ENCODE measurements at places on chromosomes 3 and 15.

GRCh38 chr3:52784021-52784621 lies 6.7 kb downstream of the ITIH1 start:
- no peak for DNase-seq

GRCh38 chr3:89411201-89411600 lies 303.8 kb downstream of the EPHA3 start:
- no peak for DNase-seq

DNA sequence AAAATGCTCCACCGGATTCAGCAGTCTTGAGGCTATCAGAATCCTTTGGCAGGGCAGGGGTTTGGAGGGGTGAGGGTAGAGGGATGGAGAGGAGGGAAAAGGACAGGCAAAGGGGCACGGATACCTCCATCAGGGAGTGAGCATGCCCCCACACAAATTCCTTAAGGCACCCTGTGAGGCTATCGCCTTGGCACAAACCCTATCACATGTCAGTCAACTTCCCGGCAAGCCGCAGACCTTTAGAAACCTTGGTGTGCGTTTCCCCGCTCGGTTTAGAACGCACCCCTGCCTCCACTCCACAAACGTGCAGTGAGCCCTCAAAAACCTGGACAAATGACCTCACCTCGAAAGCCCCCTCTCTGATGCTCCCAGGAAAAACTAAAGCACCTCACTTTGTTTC lies 422 bp upstream of the SETMAR start:
- no peak for DNase-seq

GRCh38 chr3:23128655-23129054 lies 74.5 kb upstream of the UBE2E2 start:
- DNase-seq: no peak

- no peak for DNase-seq
Measured at GRCh38 chr15:34944936-34945335, 24.6 kb downstream of the AQR start.

DNA sequence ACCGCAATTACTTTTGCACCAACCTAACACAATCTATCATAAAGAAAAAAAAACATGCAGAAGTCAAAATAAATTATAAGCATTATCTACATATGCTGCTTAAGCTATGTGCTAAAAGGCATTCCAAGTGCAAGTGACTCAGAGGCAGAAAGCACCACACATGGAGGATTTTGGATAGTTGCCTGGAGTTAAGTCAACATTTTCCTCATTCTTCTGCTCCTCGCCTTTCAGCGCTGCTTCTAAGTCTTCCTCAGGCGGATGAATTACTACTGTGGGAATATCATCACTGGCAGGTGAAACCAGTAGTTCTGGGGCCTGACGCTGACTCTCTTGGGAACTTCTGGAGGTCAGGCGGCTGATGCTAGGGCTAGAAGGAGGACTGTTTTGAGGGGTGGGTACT lies 53.1 kb downstream of the SLC4A7 start:
- no peak for DNase-seq

DNA sequence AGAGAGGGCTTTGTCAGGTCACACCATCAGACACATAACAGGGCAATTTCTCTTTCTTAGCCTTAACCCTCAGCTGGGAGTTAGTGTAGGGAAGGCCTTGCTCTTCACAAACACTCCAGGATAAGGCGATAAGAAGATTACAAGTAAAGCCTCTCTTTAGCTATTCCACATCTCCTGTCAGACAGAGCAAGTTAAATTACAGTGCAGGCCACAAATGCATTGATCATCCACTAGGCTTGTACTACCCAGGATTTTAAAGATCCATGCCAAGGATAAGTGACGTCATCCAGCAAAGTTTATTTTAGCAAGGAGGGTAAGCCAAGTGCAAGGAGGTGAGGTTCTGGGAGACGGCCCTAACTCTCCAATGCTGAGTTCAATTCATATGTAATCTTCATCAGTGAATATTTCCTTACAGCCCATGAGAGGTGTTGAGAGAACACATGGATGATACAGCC lies 890.6 kb upstream of the NR2F2 start:
- DNase-seq: no peak

- DNase-seq: no peak
Measured at GRCh38 chr15:48862705-48863104, 15.2 kb upstream of the EID1 start.

DNA sequence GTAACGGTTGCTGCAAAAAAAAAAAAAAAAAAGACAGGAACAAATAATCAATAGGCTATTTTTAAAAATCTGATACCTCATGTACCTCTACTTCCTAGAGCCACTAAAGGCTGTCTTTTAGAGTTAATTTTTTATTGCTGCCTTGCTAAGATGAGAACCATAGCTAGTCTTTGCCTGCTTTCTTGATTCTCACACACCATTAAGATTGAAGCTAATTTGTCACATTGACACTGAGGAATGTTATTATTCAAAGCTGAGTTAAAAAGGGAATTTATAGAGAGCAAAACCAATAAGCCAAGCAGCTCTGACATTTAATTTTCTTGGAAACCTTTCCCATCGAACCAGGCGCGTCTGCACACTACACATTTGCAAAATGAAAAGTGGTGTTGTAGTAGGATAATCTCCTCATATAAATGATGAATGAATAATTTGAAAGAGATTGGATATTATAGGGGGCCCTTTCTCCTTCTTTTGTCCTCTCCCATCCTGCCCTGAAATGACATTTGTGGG lies 149.7 kb downstream of the TMEM108 start:
- no peak for DNase-seq

GRCh38 chr3:143142354-143142753 lies 22.8 kb downstream of the CHST2 start:
- DNase-seq: no peak

- no peak for DNase-seq
Measured at GRCh38 chr3:182412066-182412465, 381.2 kb upstream of the ATP11B start.

GRCh38 chr3:186923241-186923640 lies 7.1 kb upstream of the ST6GAL1 start:
- no peak for DNase-seq

- DNase-seq: no peak
Measured at GRCh38 chr3:58965865-58966264, 84.0 kb downstream of the CFAP20DC start.

DNA sequence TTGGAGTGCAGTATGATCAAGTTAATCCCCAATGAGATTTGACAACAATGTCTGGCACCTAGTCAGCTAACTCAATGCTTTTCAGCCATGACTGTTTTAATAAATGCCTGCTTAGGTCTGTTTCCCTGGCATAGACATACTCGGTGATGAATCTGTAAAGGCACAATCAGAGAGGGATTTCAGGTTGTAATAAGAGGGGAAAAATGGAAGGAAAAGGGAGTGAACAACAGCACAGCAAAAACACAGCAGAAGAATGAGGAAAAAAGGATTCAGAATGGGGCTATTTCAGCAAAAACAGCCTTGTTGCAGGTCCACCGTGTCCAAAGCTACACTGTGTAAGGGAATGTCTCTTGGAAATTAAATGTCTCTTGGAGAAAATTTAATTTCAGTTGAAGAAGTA lies 19.3 kb upstream of the CHD2 start:
- DNase-seq: no peak

DNA sequence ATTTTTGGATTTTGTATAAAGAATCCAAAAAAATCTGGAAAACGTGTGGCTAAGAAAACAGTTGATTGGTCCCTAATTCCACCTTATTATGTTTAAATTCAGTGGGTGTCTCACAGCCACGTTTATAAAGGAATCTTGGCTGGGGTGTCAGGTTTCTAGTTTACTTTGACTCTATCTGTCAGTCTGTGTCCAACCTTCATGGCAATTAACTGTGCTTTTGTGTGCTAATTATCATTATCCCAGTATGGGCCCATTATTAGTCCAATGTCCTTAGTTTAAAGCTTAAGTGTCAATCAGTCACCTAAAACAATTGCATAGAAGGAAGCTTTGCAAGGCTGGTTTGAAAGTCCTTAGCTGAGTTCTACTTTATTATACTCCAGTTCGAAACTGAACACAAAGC lies 3.7 kb upstream of the CNTN4 start:
- DNase-seq: no peak

DNA sequence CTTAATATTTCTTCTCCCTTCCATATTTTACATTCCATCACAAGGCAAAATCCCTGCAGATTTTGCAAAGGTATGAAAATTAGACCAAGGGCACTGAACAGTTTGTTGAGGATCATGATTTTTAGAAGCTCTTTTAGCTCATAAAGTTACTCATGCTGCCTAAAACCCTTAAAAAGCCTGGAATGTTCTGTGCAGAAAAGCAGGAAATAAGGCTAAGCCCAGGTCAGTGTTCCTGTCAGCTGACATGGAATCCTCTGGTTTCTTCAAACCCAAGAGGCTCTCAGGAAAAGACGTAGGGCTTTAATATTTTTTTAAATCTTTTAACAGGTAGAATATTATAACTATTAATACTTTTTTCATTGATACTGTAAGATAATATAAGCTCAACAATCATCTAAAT lies 8.2 kb downstream of the CBLB start:
- no peak for DNase-seq

DNA sequence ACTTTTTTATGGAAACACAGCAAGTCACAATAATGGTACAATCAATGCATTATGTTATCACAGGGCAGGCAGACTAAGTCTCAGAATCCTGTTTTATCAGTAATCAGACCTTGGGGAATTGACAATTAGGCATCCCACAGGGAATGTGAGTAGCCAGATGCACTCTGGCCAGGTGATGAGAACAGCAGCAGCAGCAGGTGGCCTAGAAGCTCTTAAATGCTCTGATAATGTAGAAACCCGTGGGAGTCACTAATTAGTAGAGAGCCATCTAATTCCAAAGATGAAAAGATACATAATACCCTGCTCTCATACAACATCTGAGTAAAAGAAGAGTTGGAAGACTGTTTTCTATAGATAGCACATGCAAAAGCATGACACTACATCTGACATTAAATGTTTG lies 12.6 kb downstream of the CEP152 start:
- DNase-seq: no peak

GRCh38 chr3:187447737-187448136 lies 79.6 kb downstream of the RTP4 start:
- DNase-seq: no peak

DNA sequence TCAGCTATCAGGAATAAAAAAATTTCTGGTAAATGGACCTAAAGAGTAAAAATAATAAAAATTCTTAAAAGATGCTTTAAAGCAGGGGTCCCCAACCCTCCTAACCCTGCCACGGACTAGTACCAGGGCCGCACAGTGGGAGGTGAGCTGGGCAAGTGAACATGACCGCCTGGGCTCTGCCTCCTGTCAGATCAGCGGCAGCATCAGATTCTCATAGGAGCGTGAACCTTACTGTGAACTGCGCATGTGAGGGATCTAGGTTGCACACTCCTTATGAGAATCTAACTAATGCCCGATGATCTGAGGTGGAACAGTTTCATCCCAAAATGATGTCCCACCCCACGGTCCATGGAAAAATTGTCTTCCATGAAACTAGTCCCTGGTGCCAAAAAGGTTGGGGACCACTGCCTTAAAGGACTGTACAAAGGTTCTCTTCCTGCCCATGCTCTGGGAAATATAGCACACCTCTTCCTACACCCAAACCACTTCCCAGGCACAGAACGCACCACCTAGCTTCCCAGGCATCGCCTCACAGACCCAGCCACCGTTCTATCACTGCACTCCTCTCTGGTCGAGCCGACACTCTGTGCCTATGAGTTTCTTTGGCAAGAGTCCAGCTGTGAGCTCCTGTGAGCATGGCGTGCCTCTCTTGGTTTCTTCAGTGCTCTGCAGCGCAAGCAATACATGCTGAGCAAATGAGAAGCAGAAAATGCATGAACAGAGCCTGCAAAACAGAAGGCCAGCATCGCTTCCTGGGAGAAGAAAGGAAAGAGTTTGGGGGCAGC lies 104.9 kb downstream of the OCA2 start:
- DNase-seq: no peak

GRCh38 chr15:58295637-58296215 lies 136.1 kb upstream of the LIPC start:
- no peak for DNase-seq

GRCh38 chr3:143548393-143548792 lies 299.9 kb downstream of the SLC9A9 start:
- no peak for DNase-seq

DNA sequence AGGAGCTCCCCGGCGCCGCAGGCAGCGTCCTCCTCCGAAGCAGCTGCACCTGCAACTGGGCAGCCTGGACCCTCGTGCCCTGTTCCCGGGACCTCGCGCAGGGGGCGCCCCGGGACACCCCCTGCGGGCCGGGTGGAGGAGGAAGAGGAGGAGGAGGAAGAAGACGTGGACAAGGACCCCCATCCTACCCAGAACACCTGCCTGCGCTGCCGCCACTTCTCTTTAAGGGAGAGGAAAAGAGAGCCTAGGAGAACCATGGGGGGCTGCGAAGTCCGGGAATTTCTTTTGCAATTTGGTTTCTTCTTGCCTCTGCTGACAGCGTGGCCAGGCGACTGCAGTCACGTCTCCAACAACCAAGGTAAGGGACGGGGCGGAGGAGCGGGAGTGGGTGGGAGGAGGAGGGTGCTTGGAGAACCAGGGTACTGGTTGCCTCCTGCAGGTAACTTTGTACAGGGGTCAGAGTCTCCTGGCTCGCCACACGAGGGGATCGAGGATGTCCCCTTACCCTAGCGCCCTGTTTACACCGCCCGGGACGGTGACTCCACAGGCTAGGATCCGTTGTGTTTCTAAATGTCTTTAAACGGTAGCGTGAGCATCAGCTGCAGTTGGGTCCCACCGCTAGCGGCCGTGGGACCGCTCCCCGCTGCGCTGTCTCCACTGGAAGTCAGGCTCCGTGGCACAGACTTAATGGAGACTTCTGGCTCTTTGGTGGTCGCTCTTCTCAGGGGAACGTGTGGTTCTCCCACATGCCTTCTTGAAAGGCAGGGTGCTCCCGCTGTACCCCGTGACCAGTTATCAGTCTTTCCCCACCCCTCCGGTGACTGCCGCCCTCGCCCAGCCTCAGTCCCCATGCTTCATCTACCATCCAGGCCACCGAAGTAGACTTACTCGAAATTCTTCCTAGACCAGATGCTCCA lies 515 bp downstream of the EPHA6 start:
- DNase-seq: no peak

- DNase-seq: no peak
Measured at GRCh38 chr3:186151077-186151971, 42.4 kb upstream of the ETV5 start.

- DNase-seq: no peak
Measured at GRCh38 chr3:11964553-11964952, 39.6 kb upstream of the SYN2 start.

DNA sequence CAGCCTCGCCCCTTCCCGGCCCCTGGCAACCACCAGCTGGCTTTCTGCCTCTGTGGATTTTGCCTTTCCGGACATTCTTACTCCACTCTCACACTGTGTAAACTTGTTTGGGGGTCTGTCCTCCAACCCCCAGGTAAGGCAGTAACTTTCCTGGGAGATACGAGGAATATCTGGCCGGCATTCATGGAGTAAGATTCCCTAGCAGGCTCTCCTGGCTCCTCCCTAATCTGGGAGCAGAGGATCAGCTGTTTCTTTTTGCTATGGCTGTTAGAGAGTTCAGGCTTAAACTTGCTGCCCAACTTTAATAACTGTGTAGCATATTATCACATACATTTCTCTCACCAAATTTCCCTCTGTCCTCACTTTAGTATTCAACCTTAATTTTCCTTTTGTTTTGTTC lies 64.3 kb downstream of the IGF2BP2 start:
- no peak for DNase-seq

GRCh38 chr15:29997499-29997898 lies 85.3 kb upstream of the GOLGA8J start:
- no peak for DNase-seq
